Activated naive CD4-positive, alpha-beta T cell treated with anti-CD3 and anti-CD28 coated beads for 36 hours (primary cell): ENCODE measurements at places on chromosomes 3 and 15. TPM values are rescaled to one million over a fixed set of nuclear protein-coding genes. Genes with fewer than 3 reads are reported as not detected.

COL6A5 gene
- not detected for total RNA-seq

GLDN gene
- not detected for total RNA-seq

GRCh38 chr15:31147456-31147855, 45.9 kb upstream of the TRPM1 start:
- no peaks in the 10 kb centered on the region for H3K4me1 ChIP-seq
- H3K36me3 ChIP-seq = no peaks in the 10 kb centered on the region
- no peaks in the 10 kb centered on the region for H3K27me3 ChIP-seq

LRRC58 gene
- 18.0 TPM for total RNA-seq

DNA sequence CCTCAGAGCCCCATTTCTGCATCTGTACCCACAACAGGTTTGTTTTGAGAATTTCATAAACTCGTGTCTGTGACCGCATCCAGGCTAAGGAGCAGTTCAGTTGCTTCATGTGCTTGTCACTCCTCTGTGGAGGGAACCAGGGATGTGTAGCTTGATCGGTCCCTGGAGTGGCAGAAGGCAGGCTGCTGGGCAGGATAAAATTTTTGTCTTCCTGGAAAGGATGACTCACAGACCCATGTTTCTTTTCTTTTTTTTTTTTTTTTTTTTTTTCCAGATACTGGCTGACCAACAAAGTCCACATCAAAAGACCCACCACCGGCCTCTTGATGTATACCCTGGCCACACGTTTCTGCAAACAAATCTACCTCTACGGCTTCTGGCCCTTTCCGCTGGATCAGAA, 70.1 kb downstream of the ST8SIA2 start:
- no peak overlapping the region for H3K4me3 ChIP-seq
- H3K36me3 ChIP-seq = no peaks in the 10 kb centered on the region
- no peak overlapping the region for H3K27ac ChIP-seq
- no peak for DNase-seq
- no peaks in the 10 kb centered on the region for H3K4me1 ChIP-seq
- no peaks in the 10 kb centered on the region for H3K27me3 ChIP-seq
